ENCODE measurements at places on chromosomes 1 and 21. TPM values are rescaled to one million over a fixed set of nuclear protein-coding genes. Genes with fewer than 3 reads are reported as not detected.

The KCTD3 gene
- total RNA-seq = 78.0 TPM

The LORICRIN gene
- not detected for total RNA-seq

The CPT2 gene
- 13.0 TPM for total RNA-seq

The GBP7 gene
- 0.12 TPM for total RNA-seq

The NEGR1 gene
- 22.5 TPM for total RNA-seq

The DDX59 gene
- total RNA-seq = 23.5 TPM

The LAMB3 gene
- 8.7 TPM for total RNA-seq

The DENND4B gene
- 24.5 TPM for total RNA-seq

The FMO4 gene
- total RNA-seq = 4.0 TPM

The CFHR2 gene
- total RNA-seq = not detected

The KIF26B gene
- total RNA-seq = 24.1 TPM

The REN gene
- total RNA-seq = 0.77 TPM

The C1orf21 gene
- total RNA-seq = 37.1 TPM

Data from uterine smooth muscle cell (primary cell).